ENCODE measurements at places on chromosomes 2 and 18.

DNA sequence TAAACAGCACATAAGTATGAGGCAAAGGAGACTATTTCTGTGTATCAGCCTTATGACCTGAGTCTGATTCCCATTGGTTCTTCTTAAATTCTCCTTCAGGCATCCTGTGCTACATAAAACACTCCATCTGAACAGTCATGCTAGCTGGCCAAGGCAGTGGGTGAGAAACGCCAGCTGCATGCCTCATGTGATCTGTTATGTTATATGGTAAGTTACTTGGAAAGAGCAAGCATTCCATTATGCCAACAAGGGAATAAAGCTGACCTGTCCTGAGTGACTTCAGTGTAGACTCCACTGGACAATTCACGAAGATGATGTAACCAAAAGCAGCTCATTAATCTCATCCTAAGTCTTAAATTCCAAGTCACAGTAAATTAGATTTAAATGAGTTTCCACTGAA lies 216.5 kb upstream of the FN1 start:
- DNase-seq, result no peak

DNA sequence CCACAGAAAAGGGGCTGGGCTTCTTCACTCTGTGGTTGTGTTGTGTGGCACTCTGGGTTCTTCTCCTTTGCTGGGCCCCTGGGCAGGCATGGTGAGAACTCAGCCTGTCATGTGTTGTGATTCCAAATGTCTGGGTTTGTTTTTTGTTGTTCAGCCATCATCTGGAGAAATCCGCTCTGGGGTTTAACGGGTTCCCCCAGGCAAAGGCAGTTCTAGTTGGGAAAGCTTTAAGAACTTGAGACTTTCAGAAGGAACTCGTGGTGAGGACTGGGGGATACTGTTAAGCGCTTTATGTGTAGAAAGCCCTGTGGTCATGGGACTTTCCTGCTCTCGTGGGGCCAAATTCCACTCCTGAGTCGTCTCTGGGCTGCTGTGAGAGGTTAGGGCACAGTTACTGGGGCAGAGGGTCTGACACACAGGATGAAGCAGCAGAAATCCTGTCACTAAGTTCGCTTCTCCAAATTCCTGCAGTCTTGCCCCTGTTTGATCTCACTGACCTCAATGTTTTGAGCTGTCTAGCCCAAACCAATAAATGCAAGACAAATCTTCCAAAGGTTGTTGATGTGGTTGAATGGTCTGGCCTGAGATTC lies 87.7 kb downstream of the RAPGEF4 start:
- no peak for DNase-seq

GRCh38 chr2:132651115-132652045 lies 18.6 kb downstream of the LYPD1 start:
- DNase-seq, result no peak

DNA sequence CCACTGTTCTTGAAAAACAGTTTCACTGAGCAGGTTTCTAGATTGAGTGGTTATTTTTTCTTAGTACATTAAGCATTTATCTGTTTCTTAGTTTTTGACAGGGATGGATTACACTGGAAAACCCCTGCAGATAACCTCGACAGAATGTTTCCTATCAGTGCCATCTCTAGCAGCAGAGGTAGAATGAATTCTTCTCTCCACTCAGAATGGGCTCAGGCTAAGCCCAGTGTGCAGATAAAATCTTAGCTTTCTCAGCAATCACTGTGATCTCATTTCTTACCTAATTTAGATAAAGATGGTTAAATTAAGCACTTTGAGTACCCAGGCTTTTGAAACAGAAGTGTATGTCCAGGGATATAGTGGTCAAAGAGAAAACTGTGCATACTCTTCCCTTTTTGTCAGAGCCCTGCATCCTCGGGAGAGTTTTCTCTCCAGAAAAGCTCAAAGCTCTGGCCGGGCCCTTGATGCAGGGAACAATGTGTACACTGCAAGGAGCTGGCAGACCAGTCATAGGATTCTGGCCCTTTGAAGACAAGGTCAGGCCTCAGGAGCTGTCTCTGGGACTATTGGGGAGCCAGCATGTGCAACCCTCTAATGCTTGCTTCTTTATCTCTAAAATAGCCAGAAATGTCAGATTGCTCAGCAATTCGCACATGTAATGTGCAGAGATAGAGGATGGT lies 10.6 kb upstream of the AKAIN1 start:
- DNase-seq, result no peak

DNA sequence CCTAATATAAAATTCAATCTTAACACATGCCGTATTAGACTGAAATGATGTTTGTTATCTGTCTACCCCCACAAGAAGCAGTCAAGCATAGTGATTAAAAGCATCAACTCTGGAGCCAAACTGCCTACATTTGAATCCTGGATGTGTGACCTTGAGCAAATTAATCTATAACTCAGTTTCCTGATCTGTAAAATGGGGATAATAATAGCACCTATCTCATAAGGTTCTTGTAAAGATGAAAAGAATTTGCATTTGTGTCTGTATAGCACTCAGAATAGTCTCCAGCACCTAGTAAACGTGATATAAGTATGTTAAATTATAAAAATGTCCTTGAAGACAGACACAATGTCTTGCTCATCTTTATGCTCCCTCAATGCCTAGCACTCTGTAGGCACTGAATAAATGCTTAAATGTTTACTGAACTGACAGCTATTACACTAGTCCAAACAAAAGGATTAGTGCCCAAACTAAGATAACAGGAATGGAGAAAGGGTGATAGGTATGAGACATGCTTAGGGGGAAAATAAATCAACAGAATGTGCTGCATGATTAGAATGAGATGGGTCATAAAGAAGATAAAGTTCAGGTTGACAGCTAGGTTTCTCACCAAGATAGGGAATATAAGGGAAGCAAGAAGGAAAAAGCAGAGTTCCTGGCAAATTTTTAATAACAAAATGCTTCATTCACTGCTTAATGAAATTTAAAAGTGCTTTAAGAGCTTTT lies 180.6 kb downstream of the ATAD2B start:
- no peak for DNase-seq

All from Calu3 (cell line).